Hypothalamus (tissue), 51 donors: ENCODE measurements at places on chromosomes 13 and 19.
A peak's percentile ranks its signal among the peaks of the same experiment; 100 is the strongest.

- DNase-seq = no peak
Measured at GRCh38 chr19:41546386-41546789, 29.6 kb upstream of the CEACAM21 start.

- DNase-seq = no peak
Measured at GRCh38 chr13:30639671-30640070, 22.0 kb downstream of the USPL1 start.

DNA sequence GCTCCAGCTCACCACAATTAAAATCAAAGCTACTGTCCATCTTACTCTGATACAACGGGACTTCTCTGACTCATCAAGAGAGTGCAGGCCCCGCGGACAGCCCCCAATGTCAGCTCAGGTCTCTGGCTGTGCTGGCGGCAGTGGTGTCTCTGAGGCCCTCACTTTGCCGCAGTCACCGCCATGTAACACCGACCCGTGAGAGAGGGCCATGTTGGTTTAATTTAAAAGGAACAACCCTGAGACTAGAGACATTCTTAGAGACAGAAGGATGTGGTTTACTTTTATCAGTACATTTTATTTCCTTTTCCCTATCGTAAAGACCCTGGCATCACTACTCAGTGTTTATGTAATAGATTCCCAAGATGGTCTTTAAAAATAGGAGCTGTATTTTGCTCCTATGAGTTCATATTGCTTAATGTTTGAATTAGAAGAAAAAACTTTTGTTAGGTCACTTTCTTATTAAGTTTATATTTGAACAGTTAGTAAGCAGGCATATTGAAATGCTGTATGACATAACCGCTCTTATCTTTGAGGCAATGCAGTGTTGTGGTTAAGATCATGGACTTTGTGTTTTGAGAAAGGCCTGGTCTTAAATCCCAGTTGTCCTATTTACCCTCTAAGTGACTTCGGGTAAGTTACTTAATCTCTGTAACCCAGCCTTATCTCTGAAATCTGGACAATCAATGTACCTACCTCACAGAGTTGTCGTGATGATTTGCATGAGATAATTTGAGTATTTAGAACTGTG is 23.4 kb downstream of the DGKH start:
- DNase-seq = no peak

GRCh38 chr19:49356382-49356781 is 5.8 kb downstream of the TEAD2 start:
- no peak for DNase-seq

DNA sequence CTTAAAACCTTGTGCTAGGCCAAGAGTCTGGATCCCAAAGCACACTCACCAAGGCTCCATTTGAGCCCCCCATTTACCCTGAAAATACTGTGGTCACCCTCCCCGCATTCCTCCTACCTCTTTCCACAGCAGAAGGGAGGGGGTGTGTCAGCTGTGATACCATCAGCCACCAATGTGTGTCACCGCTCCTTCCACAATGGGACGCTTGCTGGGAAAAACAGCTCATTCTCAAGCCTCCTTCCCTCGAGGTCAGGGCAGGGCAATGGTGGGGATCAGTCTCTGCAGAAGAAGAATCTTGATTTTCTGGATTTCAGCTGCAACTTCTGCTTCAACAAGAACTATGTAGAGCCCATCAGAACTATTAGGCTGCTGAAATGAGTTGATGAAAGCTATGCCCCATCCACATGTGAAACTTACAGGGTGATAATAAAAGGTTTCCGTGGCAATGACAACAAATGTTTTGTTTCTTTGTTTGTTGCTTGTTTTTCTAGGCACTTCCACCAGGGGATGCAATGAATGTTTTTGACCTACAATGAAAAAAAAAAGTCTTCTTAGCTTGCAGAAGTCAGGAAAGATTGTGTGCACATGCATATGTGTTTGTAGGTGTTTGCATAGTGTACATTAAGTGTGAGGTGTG is 26.4 kb upstream of the ZNF507 start:
- DNase-seq = no peak

DNA sequence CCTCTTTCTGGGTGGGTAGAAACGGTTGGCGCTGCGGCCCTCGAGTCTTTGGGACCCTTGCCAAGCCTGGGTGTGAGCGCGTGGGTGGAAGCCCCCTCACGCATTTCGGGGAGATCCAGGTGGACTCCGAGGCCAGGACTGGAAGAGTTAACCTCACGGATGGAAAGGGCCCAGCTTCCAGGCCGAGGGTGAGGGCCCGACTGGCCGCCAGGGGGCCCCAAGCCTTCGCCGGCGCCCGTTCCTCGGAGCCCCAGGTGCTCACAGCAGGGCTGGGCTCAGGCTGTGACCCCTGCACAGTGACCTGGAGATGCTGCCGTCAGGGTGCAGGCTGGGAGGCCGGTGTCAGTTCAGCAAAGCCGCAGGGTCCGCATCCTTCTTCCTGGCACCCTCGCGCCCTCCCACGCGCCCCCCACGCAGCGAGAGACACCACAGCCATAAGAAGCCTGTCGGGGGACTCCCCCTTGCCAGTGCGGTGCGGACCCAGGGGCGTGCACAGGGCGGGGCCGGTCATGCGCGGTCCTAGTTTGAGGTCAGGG is 34.2 kb upstream of the TMEM255B start:
- DNase-seq = peak; percentile 84

DNA sequence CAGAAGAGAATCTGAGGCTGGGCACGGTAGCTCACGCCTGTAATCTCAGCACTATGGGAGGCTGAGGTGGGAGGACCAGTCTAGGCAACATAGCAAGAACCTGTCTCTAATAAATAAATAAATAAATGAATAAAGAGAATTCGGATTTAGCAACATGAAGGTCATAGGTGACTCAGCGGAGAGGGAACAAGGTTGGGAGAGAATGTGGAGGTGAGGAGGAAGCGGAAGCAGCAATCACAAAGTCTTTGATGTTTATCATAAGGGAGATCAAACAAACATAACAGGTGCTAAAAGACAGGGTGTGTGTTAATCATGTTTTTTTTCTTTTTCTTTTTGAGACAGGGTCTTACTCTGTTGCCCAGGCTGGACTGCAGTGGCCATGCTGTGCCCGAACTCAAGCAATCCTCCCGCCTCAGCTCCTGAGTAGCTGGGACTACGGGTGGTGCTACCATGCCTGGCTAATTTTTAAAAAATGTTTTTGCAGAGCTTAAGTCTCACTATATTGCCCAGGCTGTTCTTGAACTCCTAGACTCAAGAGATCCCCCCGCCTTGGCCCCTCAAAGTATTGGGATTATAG is 16.3 kb downstream of the PBX4 start:
- no peak for DNase-seq

DNA sequence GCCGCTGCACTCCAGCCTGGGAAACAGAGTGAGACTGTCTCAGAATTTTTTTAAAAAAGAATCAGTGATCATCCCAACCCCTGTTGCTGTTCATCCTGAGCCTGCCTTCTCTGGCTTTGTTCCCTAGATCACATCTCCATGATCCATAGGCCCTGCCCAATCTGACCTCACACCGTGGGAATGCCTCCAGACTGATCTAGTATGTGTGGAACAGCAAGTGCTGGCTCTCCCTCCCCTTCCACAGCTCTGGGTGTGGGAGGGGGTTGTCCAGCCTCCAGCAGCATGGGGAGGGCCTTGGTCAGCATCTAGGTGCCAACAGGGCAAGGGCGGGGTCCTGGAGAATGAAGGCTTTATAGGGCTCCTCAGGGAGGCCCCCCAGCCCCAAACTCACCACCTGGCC is at the start of gene KLK2:
Gene KLK2, plus strand, starts transcription at position 384 of the 400 bp plus-strand sequence. CDS start 35 bp downstream, outside the sequence.
- DNase-seq = no peak

DNA sequence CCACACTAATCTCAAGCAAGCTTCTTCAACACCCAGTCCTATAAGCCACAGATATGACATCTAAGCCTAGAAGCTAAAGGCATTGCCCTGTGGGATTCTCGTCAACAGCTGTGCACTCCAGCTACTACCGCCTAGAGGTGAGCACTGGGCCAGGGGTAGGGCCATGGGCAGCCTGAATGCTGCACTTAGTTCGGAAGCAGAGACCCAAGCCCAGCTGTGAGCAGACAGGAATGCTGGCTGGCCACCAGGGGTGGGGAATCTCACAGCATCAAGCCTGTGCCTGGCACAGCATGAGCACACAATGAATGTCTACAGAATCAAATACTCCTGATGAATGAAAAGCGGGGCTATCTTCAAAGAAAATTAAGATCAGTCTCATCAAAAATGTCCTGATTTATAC is 167.5 kb upstream of the UBL3 start:
- no peak for DNase-seq

DNA sequence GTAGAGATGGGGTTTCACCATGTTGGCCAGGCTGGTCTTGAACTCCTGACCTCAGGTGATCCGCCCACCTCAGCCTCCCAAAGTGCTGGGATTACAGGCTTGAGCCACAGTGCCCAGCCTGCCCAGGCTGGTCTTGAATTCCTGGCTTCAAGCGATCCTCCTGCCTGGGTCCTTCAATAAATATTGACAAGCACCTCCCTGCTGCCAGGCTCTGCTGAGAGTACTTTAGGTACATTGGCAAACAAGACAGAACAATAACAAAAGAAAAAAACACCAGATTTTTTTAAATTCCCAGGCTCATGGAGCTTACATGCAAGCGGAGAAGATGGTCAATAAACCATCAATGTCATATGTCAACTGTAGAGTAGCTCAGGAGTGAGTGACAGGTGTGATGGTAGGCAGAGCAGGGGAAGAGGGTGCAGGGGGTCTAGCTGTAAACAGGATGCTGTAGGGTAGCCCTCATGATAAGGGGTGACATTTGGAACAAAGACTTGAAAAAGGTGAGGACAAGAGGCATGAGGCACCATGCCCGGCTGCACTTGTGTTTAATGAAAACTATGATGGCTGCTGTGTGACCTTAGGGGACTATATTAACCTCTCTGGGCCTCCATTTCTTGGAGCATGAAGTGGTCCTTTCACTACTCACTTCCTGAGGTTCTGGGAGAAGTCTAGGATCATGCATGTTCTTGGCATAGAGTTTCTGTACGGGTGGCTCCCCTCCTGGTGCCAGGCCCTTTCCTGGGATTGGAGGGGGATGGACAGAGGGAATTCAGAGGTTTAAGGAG is 19.6 kb downstream of the SULT2B1 start:
- DNase-seq = no peak

- no peak for DNase-seq
Measured at GRCh38 chr19:370641-371330, 26.2 kb upstream of the MIER2 start.

DNA sequence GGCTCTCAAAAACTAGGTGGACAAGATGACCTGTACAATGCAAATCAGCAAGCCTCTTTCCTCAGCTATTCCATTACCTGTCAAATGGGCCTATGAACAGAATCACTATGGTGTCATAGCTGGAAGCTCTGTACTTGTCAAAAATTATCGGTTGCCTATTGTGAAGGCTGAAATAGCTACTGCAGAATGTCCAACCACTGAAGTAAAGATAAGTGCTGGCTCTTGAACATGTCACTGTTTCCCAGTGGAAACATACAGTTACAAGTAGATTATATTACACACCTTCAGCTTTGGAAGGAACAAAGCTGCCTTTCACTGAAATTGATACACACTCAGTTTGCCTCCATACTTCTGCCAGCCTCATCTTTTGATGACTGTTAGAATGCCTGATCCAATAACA is 55.5 kb upstream of the PCDH9 start:
- DNase-seq = no peak

DNA sequence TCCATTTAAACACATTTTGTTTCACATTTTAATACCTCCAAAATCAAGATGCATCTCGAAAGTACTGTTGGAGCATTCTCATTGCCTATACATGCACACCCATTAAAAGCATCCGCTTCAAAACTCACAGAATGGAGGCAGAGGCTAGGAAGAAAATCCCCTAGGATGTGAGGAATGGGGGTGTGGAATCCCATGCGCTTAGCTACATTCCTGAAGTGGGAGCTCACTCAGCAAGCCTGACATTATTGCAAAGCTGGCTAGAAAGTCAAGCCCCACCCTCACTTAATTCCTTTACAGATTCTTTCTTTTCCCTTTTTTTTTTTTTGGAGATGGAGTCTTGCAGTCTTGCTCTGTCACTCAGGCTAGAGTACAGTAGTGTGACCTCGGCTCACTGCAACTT is 4.6 kb upstream of the FAM32A start:
- no peak for DNase-seq

DNA sequence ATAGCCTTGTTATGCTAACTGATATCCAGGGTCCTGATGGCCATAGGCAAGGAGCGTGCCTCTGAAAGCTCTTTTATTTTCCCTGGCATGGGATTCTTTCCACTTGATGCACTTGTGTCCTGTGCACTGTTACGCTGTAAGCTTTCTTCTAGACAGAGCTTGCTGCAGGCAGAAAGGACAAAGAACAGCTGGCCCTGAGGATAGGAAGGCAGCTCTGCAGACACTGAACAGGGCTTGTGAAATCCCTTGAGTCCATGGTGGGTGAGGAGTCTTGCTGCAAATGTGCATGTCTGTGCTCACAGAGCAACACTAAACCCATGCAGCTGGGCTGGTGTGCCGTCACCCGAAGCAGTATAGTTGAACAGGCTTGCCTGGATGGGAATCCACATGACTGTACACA is 126.6 kb downstream of the AKAP11 start:
- DNase-seq = no peak

- DNase-seq = no peak
Measured at GRCh38 chr19:33426621-33427361, 53.3 kb downstream of the CEBPG start.

DNA sequence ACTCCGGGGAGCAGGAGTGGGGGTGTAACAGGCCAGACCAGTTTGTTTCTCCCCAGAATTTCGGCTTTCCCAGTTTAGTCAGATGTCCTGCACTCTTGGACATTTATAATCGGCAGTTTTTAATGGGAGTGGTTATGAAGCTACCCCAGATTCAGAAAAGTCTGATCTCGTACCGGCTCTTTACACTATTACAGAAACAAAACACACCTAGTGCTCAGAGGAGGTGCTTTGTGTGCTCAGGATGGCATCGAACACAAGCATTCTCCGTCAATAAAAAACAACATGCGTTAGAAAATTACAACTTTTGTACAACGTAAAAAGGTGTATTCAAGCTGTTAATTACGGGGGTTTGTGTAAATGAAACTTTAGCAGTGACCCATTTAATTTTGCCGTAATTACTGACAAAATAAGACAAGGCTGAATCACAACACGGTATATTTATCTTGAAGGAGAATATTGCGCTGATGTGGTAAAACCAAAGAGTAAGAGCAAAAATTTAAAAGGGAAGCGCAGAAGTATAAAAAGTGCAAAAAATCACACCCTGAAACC is 6.6 kb upstream of the SOX1 start:
- DNase-seq = no peak

GRCh38 chr13:111917086-111917485 is 149.9 kb upstream of the SOX1 start:
- DNase-seq = no peak

DNA sequence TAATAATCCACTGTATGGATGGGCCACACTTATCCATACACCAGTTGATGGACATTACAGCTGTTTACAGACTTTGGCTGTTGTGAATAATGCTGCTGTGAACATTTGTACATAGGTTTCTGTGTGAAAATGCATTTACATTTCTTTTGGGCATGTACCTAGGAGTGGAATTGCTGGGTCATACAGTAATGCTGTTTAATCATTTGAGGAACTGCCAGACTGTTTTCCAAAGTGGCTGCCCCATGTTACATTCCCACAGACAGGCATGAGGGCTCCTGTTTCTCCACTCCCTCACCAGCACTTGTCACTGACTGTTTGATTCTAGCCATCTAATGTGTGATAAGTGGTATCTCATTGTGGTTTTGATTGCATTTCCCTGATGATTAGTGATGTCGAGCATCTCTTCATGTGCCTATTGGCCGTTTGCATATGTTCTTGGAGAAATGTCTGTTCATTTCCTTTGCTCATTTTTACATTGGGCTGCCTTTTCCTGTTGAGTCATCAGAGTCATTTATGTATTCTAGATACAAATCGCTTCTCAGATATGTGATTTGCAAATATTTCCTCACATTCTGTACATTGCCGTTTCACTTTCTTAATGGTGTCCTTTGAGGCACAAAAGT is 12.8 kb downstream of the TMEM255B start:
- DNase-seq = no peak

- no peak for DNase-seq
Measured at GRCh38 chr13:41111454-41111853, 21.1 kb downstream of the KBTBD6 start.
